Activated naive CD4-positive, alpha-beta T cell treated with anti-CD3 and anti-CD28 coated beads, Interleukin-2, amount 50 U/mL, for 72 hours (primary cell): ENCODE measurements at places on chromosomes 3 and 15. TPM values are rescaled to one million over a fixed set of nuclear protein-coding genes. Genes with fewer than 3 reads are reported as not detected.

The RBP2 gene
- total RNA-seq, result not detected

The C3orf85 gene
- total RNA-seq, result not detected

The DUOX1 gene
- total RNA-seq, result 0.05 TPM

DNA sequence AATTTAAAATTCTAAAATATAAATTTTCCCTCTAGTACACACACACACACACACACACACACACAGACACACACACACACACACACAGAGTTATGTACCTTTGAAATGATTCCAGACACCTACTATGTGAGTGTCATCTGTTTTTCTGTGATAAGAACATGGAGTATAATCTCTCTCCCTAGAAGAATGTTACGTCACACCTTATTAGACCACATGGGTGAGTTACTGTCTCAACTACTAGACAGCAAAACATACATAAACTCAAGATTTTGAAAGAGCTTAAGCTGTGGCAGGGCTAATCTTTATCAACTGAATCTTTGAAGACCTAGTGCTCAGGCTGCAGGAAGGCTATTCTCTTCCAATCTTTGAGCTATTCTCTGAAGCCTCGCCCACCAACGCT is 385.9 kb upstream of the BCHE start:
- DNase-seq, result no peak

DNA sequence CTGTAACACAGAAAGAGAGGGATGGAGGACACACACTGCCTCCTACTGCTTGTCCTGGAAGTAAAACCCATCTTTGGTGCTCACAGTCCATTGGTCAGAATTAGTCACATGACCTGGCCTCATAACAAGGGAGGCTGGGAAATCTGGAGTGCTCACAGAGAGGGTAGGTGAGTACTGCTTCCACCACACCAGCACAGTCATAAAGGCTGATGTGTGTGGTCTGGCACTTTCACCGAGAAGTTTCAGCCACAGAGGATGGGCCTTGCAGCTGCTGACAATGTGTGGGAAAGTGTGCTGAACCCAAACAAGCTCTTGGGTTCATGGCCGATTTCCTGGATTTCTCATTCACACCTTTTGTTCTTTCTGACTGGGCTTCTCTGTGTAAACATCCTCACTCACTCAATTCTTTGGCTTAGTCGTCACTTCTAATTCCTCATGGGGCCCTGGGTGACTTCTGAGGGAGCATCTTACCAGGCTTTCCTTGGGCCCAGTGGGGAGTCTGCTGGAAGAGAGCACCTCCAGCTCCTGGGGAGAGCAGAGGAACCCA is 100.7 kb downstream of the ASB7 start:
- peak; percentile 70 for DNase-seq
